ENCODE measurements at places on chromosomes 7 and 10. TPM values are rescaled to one million over a fixed set of nuclear protein-coding genes. Genes with fewer than 3 reads are reported as not detected.

The TWNK gene
- 12.8 TPM for polyA plus RNA-seq

The PDE6C gene
- polyA plus RNA-seq = not detected

The GIMAP5 gene
- polyA plus RNA-seq = 539 TPM

The FAM13C gene
- not detected for polyA plus RNA-seq

The PLXDC2 gene
- not detected for polyA plus RNA-seq

The TMEM236 gene
- not detected for polyA plus RNA-seq

The GFRA1 gene
- polyA plus RNA-seq = not detected

The MOGAT3 gene
- not detected for polyA plus RNA-seq

The PALD1 gene
- not detected for polyA plus RNA-seq

The ERVW-1 gene
- polyA plus RNA-seq = not detected

The IKZF1 gene
- polyA plus RNA-seq = 176 TPM

The BUD23 gene
- polyA plus RNA-seq = 119 TPM

The PLEKHA1 gene
- polyA plus RNA-seq = 77.4 TPM

The GNAT3 gene
- not detected for polyA plus RNA-seq

The PRKG1 gene
- polyA plus RNA-seq = not detected

The CYP3A4 gene
- polyA plus RNA-seq = not detected

The ANKRD1 gene
- polyA plus RNA-seq = not detected

The CTNNA3 gene
- polyA plus RNA-seq = not detected
